ENCODE measurements at places on chromosomes 2 and 18.

- DNase-seq, result no peak
These were observed 1.8 kb downstream of the MYO5B start for GRCh38 chr18:50192995-50193795.

DNA sequence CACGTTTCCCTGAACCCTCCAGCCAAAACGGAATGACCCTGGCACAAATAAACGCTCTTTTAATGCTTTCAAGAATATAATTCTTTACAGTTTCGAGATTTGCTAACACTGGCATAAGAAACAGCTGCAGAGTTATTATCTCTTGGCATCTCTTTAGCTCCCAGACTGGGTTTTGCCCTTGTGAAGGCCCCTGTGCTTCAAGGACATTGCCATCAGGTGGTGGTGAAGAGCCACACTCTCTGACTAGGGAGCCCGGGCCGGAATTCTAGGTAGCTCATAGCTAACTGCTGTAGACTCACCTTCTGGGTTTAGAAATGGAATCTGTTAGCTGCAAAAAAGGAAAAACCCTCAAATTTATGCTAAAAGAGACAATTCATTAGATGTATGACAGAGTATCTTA lies 13.3 kb upstream of the GALNT14 start:
- no peak for DNase-seq

GRCh38 chr2:172905937-172906811 lies 169.5 kb upstream of the MAP3K20 start:
- peak; percentile 49 for DNase-seq

DNA sequence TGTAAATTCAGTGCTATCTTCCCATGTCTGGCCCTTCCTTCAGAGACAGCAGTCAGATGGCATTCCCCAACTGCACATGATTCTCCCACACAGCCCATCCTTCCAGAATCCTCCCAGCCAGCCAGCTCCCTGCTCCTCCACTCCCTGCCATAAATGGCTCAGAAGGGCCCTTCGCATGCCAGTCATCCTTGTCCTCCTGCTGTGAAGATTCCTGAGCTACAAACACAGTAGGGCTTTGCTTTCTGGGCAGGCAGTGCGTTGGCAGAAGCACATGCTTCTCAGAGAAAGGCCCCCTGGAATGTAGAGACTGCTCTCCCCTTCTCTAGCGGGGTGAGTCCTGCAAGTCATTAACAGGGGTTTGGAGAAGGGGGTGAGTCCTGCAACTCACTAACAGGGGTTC lies 71.9 kb downstream of the TEX51 start:
- peak; percentile 20 for DNase-seq

- DNase-seq, result peak; percentile 56
These were observed 161.5 kb downstream of the TGIF1 start for GRCh38 chr18:3611313-3612090.

DNA sequence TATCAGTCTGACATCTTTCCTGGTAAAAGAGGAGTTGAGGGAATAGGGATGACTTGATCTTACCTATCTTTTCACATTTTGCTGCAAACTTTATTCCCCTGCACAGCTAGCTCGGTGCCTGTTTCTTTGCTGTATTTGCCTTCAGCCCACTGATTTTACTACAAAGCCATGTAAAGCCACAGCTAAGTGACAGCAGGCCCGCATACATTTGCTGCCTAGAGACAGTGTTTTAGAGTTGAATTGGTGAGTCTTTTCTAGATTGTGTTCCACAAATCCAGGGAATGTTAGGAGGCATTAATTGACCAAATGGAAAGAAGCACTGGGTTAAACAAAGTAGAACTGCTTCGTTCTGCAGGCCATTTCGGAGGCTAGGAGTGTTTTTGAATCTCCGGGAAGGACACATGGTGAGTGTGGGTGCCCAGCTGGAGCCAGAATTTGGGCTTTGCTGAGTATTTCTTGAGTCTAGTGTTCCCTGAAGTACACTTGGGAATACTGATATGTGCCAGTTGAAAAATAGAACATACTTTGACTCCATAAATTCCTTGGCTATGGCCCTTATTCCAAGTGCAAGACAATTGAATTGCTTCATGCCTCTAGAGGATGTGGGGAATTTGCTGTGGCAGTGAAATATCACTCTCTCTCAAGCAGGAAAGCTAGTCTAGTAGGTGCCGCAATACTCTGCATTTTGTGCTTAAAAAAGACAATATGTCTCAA lies 329.8 kb downstream of the PTPRM start:
- no peak for DNase-seq

DNA sequence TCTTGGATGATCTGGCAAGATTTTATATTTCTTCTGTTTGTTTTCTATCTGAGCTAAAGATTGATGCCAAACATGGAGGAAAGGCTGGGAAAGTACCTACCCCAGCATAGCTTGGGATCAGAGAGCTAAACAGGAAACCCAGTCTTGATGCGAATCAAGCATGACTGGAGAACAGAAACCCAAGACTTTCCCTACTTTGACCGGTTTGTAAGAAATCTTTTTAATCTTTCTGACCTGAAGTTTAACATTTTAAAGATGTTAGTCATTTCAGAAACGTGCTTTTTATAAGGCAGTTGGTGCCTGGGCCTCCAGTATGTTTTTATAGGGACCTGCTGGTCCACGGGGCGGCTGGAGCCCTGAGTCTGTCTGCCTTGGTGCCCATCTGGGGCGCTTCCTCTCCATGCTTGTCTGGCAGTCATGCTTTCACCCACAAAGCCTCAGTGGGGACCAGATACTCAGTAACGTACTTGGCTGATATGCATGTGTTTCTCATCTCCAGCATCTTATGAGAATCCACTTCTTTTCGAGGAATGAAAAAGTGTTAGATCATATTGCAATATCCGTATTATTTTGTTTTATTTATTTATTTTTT lies 266.5 kb downstream of the PTGR3 start:
- DNase-seq, result no peak

- peak; percentile 82 for DNase-seq
These were observed 22.9 kb upstream of the LBH start for GRCh38 chr2:30208453-30208852.

DNA sequence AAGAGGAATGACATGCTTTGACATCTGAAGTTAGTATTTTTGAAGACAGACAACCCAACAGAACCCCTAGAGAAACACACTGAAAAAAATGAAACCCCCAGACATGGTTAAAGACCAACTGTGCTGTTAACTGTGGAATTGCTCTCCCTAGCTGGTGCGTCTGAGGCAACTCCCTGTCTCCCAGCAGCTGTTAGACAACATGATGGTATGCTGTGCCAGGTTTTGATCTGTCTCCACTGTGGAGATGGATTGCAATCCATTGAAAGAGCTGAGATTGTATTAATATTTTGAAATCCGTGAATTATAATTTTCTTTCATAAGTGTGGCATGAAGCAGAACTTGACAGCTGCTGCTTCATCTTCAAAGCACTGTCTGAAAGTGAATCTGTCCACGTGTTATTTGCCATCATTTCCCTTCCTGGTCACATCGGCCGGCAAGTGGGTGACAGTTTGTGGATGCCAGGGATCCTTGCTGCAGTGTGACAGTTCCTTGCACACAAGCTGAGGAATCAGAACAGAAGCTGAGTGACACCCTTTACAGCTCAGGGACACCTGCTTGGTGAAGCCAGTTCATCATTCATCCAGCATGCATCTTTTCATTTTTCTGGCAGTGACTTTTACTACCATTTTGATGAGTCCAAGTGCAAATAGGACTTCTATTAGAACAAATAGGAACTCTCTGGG lies 58.2 kb upstream of the ACSL3 start:
- DNase-seq, result no peak

Data from eye (tissue), 1 donor.